RWPE2 (cell line): ENCODE measurements at places on chromosomes 7 and 10.

DNA sequence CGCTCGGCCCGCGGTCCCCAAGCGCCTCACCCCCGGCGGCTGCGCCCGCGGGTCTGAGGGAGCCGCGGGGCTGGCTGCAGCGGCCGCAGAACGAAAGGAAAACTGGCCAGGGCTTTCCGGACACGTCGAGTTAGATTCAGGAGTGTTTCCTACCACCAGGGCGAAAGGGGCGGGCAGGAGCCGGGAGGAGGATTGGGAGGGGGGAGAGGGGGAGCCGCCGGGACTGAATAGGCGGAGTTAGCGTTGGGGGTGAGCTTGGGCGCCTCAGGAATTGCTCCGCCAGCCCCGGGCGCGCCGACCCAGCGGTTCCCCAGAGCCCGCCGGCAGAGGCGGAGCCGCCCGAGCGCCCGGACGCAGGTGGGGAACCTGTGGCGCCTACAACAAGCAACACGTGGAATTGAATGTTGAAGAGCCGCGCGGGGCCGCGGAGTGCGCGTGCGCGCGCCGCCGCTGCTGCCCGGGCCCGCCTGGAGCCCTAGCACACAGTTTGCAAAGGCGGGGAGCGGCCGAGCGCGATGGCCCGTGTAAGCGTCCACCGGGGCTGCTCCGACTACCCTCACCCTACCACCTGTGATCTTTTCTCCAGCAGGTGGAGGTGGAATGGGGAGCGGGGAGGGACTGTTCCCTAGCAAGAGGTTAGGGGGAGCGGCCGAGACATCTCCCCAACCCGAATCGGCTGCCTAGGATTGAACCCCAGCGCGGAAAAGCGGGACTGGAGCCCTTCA lies at the start of gene CADPS2:
Gene CADPS2 (minus strand): TSS at position 104 of the 725 bp plus-strand sequence. CDS start 123 bp downstream, outside the sequence.
- DNase-seq, result peak; percentile 82

DNA sequence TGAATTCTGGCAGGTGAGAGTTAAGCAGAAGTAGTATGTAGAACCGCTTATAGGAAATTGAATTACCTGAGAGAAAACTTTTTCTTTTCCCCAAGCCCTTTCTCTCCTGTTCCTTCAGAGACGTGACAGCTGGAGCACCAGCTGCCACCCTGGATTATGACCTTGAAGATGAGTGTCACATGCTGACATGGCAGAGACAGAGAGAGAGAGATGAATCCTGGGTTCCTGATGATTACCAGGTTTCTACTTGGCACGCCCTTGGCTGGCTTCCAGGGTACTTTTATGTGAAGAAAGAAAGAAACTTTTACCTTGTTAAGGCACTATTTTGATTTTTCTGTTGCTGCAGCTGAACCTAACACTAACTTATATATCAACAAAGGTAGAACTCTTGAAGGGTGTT lies 99.9 kb downstream of the GPR26 start:
- no peak for DNase-seq

DNA sequence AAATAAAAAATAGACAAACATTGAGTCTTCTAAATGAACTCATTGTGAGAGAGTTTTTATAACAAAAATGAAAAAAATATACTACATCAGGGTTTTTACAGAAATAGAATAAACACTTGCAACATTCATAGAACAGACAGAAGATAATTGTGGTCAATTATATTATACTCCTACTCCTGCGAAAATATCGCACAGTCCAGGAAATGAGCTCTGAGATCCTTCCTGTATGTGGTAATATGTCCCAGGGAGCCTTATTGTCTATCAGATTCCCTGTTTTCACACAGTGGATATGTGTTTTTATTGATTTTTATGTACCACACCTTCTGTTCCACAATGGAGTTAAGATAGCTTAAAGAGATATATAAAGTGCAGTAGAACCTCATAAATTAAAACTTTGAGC lies 27.5 kb upstream of the RELN start:
- no peak for DNase-seq

DNA sequence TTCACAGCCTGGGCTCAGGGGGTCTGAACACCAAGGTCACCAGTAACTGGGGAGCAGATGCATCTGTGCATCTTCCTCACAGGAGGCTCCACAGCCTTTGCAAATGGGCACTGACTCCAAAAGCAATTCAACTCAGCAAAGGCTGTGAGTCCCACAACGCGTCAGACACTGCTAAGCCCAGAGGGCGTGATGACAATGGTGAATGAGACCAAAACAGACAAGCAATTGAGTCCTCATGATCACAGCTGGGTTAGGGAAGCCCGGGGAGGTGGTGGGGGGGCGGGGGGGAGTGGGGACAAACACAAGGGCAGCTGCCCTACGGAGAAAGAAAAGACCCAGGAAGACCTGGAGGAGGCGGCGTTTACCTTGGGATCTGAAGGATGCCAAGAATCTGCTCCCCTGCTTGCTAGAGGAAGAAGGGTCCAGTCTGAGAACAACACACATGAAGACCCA lies 61.6 kb upstream of the RNF32 start:
- no peak for DNase-seq

DNA sequence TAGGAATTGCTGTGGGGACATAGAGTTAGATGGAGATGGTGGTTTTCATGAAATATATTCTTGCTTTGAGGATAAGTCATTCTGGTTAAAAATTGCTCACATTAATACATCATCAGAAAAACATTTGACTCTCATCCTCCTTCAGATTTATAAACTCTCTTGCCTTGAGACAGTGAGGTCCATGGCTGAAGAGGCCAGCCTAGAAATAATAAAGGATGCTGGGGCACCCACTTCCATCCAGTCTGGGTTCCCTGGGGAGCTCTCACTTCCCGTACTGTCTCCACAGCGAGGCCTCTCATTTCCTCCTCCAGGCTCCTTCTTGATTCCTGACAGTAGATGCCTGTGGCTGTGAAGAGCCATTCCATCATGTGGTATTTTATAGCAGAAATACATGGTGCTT lies 73.3 kb upstream of the PRKG1 start:
- no peak for DNase-seq

DNA sequence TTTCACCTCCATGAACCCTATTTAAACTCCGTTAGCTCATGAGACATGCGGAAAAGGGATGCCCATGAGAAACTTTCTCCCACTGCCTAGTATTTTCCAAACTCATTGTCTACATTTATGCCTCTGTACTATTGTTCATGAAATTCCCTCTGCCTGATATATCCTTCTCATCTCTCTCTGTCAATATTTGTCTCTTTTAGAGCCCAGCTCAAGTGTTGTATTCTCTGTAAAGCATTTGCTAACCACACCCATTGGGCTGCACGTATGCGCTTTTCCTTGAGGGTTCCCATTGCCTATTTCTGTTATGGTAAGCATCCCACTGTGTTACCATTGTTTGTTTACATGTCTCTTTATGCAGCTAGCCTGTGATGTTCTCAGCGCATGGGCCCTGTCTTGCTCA lies 211.4 kb downstream of the MDFIC start:
- no peak for DNase-seq

GRCh38 chr10:20648263-20648874 lies 248.7 kb downstream of the NEBL start:
- no peak for DNase-seq

GRCh38 chr7:158157460-158157859 lies 430.2 kb downstream of the PTPRN2 start:
- no peak for DNase-seq

- no peak for DNase-seq
Observed at GRCh38 chr10:126227762-126228134, 160.5 kb downstream of the ADAM12 start.
